Gastrocnemius medialis (tissue), 4 donors: ENCODE measurements at places on chromosomes 12 and 14. TPM values are rescaled to one million over a fixed set of nuclear protein-coding genes. Genes with fewer than 3 reads are reported as not detected.

POLE2 gene
- not detected for total RNA-seq

POTEG gene
- total RNA-seq, result not detected

PRB2 gene
- not detected for total RNA-seq

CCDC85C gene
- 7.9 TPM for total RNA-seq

SERPINA3 gene
- total RNA-seq, result 55.5 TPM

KRT3 gene
- total RNA-seq, result not detected

OTX2 gene
- not detected for total RNA-seq
